ENCODE measurements at places on chromosomes 16 and 17. TPM values are rescaled to one million over a fixed set of nuclear protein-coding genes. Genes with fewer than 3 reads are reported as not detected.
A peak's percentile ranks its signal among the peaks of the same experiment; 100 is the strongest.

GRCh38 chr17:55266958-55267688, 2.4 kb downstream of the HLF start:
- ATAC-seq, result no peak

DNA sequence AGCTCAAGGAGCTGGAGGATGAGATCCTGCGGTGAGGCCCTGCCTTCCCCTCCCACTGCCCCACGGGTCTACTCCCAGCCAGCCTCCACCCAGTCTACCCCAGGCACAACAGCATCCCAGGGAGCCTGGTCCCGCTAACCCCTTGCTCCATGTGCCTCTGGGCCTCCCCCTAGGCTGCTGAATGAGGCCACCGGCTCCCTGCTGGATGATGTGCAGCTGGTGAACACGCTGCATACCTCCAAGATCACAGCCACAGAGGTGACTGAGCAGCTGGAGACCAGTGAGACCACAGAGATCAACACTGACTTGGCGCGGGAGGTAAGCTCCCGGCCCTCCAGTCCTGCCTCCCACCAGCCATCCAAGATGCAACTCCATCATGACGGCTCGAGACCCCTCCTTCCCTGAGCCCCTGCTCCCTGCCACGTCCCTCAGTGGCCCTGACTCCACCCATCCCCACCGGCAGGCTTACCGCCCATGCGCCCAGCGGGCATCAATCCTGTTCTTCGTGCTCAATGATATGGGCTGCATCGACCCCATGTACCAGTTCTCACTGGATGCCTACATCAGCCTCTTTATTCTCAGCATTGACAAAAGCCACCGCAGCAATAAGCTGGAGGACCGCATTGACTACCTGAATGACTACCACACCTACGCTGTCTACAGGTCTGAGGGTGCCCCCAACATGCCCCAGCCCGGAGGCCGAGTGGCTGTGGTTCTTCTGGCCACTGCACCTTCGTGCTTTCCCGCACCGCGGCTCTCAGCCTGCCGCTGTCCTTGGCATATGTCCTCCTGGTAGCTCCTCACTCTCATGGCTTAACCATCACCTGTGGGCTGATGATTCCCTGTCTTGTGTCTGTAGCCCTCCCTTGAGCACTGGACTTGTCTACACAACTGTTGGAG, 15.0 kb upstream of the KDM6B start:
- no peak for ATAC-seq

GRCh38 chr17:78817123-78817522, 23.5 kb downstream of the USP36 start:
- ATAC-seq, result peak; percentile 97

- no peak for ATAC-seq
Measured at GRCh38 chr16:20887207-20887606, 13.0 kb downstream of the DCUN1D3 start.

- no peak for ATAC-seq
Measured at GRCh38 chr16:73753931-73754330, 542.7 kb upstream of the PSMD7 start.

DNA sequence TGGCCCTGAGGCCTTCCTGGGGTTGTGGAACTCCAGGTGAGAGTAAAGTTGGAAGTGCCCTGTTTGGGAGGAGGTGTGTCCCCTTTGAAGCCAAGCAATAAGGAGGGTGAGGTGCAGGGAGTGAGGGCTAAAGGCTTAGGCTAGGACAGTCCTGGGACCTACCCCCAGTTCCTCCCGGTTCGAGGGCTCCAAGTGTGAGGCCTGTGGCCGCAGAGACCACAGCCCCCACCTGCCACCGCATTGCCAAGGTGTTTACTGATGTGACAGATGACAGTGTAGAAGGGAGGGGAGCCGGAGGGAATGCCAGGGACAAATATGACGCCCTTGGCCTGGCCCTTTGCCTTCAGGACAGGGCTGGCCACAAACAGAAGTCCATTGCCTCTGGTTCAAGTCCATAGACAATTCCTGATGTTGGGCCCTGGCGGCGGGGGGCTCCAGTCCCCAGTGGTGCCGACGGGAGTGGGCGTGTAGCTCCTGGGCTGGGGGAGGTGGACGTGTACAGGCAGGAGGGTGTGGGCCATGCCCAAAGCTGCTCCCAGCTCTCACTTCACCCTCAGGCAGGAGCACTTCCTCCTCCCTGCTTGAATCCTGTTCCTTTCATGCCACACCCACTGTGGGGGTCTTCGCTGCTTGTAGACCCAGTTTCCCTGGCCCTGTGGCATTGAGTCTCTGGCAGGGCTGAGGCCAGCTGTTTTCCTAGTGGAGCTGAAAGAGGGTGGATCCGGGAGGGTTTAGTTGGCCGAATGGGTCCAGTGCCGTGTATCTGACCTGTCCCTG, 3.2 kb downstream of the ADORA2B start:
- no peak for ATAC-seq

- ATAC-seq, result peak; percentile 84
Measured at GRCh38 chr17:14300575-14301278, at the start of gene HS3ST3B1. TSS of gene HS3ST3B1 (plus strand) at chr17:14301081. CDS start at chr17:14301519, 438 bp downstream.

DNA sequence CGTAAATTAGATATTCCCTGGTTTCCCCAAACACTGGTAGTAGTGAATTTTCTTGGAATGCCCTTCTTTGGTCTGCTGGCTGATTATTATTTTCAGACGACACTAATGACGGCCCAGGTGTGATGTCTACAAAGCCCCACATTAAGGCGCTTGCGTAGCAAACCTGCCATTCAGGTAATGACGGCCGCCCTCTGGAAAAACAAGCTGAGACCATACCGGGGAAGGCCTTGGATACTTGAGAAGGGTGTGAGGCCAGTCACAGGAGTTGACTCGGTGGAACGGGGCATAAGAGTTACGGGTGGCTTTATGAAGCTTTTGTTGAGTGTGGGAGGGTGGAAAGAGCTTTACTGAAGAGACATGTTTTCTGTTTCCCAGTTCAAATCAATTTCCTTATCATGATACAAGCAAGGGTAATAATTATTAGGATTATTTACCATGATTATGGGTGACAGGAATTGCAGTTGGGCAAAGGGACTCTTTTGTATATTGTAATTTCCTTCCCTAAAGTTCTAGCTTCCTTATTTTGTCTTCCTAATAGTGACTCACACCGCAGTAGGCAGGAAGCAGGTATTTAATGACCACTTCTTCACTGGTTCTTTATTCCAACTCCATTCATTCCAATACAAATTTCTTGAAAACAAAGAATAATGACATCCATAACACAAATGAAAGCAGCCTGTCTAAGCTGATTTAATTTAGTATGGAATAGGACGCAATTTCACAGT, 24.8 kb downstream of the KRT23 start:
- no peak for ATAC-seq

- no peak for ATAC-seq
Measured at GRCh38 chr17:148757-149156, 11.4 kb downstream of the SCGB1C2 start.

GRCh38 chr17:1882836-1883235, 53.0 kb downstream of the RPA1 start:
- ATAC-seq, result no peak

GRCh38 chr17:66614469-66614868, 220.4 kb upstream of the CACNG5 start:
- no peak for ATAC-seq

- no peak for ATAC-seq
Measured at GRCh38 chr16:52471650-52472370, 75.1 kb downstream of the TOX3 start.

DNA sequence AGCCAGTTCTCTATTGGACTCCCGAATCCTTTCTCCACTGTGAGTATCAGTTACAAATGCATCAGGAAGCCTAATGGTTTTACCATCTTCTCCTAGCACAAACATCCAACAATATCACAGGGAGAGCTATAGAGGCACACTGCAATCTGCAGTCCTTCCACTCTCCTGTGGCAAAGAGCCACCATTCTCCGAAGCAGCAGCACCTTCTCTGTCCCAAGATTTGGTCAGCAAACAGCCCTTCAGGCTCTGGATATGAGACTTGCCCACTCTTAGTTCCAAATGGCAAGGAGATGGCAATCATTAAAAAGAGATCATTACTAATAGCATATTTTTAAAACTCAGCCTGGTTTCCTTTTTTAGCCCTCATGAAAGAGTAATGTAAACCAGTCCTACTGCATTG, 223.4 kb downstream of the HS3ST3A1 start:
- no peak for ATAC-seq

- ATAC-seq, result no peak
Measured at GRCh38 chr16:70674221-70675014, 11.4 kb downstream of the MTSS2 start.

DNA sequence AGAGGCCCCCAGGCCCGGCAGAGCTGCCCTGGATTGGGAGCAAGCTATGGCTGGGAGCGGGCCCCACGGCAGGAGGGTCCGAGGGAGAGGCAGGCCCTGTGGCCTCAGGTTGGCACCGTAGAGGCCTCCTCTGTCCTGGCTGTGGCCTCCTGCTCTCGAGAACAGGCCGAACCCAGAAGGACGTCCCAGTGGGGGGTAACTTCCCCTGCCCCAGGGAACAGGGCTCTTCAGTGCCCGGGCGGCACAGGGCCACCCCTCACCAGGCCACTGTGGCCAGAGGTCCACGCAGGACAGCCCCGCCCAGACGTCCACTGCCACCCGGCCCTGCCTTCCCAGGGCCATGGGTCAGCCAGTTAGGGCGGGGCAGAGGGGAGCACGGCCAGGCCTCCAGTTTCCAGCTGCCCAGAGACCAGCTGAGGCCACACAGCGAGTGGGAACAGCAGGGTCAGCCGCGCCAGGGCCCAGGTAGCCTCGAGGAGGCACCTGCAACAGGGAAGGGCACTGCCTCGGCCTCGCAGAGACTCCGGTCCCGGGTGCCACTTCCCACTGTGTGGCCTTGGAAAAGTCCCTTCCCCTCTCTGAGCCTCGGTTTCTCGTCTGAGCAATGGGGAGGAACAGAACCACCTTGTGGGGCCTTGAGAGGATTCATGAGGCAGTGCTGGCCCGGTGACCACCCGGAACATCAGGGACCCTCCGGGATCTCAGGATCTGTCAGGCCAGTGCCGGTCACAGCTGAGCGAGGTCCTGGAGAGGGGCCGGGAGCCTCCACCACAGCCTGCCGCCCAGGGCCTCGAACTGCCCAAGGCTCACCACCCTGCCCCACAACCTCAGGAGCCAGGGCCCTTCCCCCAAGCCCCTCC, 32.0 kb downstream of the ZNF469 start:
- ATAC-seq, result no peak

DNA sequence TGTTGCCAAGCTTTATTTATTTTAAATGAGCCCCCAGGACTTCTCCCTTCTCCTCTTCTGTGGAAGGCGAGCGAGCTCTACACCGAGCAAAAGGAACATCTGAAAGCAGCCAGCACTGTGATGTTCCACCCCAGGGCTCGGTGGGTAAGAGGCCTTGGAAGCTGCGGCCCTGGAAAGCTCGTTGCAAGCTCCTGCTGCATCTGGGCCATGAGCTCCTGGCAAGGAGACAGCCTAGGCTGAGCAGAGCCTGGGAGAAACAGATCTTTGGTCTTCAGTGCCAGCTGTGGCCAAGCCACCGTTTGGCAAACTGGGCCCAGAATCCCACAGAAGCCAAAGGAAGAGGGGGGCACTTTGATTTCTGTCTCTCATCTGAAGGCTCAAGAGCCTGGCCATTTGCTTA, 114.1 kb downstream of the ENGASE start:
- ATAC-seq, result no peak

- no peak for ATAC-seq
Measured at GRCh38 chr17:80984749-80985148, 6.9 kb upstream of the CHMP6 start.

DNA sequence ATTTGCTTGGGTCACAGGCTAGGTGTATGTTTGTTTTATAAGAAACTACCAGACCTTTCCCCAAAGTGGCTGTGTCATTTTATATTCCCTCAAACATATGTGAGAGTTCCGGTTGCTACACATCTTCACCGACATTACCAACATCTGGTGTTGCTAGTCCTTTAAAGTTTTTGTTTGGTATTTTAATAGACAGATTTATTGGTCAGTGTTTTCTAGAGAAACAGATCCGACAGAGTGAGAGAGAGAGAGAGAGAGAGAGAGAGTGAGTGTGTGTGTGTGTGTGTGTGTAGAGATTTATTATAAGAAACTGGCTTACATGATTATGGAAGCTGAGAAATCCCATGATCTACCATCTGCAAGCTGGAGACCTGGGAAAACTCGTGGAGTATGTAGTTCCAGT, 31.0 kb downstream of the LDHD start:
- ATAC-seq, result no peak

DNA sequence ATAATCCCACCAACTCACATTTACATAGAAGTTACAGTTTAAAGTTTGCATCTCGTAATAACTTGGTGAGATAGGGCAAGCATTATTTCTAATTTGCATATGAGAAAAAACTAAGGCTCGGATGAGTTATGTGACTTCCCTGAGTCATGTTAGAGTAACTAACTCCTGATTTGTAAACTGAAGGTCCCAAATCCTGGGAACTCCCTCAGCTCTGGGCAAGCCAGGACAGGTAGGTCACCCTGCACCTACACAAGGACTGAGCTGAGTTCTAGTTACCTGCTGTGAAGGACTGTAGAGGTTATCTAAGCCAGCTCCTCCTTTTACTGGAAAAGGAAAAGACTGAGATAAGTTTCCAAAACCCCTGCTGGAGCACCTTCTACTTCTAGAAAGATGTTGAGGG, 92.1 kb upstream of the HLF start:
- ATAC-seq, result peak; percentile 28

Gene KRT36
- not detected for total RNA-seq

Gene ABAT
- 4.8 TPM for total RNA-seq

Gene CCL3
- total RNA-seq, result 75.4 TPM

Gene HOXB1
- not detected for total RNA-seq

Gene RBFOX1
- total RNA-seq, result not detected

Gene WFDC1
- total RNA-seq, result not detected

Gene LPO
- 0.16 TPM for total RNA-seq

Gene HAP1
- total RNA-seq, result 0.15 TPM

Gene AARSD1
- total RNA-seq, result 61.3 TPM

Data from activated T-helper 17 cell treated with anti-CD3 and anti-CD28 coated beads, Interleukin-2, amount 50 U/mL, for 72 hours (primary cell).